Stimulated activated CD4-positive, alpha-beta T cell treated with anti-CD3 and anti-CD28 coated beads, Interleukin-15, amount 100 ng/mL, for 48 hours (primary cell): ENCODE measurements at places on chromosomes 7 and 10.

DNA sequence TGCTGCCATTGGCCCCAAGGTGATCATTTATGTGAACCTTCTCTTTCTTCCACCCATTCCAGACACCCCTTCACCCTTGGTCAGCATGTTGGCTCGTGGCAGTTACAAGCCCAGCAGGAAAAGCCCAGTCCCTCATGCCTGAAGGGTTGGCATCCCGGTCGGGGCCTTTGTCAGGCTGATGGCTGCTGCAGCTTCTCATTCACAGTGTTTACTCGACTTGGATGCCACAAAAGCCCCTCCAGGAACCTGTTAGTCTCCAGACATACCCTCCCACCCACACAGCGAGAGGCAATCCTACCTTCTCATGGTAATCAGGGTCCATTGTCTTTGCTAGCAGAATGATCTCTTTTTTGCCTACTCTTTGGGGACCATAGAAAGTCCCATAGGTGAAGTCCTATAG is 200.8 kb upstream of the PFKP start:
- DNase-seq, result no peak

DNA sequence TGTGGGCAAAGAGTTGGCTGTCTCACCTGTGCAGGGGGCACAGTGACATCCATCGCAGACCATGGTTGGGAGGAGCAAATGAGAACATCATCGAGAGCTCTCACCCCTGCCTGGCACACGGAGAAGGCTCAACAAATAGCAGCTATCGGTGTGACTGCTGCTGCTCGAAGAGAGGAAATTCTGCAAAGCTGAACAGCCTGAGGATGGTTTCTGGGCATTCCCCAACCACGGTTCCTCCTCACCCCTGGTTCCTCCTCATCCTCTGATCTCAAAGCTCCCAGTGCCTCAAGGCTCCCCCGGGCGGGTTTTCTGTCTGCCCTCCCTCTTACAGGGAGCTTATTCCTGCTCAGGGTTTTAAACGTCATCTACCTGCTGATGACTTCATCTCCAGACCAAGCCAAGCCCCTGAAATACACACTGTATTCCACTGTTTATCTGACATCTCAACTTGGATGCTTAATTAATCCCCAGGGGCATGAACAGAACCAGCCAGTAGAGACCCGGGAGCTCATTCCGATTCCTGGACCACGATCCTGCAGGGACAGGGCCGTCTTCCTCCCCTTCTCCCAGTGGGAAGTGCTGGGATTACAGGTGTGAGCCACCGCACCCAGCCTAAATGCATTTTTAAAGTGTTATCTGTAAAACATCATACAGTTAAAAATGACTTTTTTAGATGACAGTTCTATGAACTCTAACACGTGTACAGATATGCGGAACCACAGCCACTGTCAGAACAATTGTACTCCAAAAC is 19.5 kb upstream of the NOM1 start:
- no peak for DNase-seq

DNA sequence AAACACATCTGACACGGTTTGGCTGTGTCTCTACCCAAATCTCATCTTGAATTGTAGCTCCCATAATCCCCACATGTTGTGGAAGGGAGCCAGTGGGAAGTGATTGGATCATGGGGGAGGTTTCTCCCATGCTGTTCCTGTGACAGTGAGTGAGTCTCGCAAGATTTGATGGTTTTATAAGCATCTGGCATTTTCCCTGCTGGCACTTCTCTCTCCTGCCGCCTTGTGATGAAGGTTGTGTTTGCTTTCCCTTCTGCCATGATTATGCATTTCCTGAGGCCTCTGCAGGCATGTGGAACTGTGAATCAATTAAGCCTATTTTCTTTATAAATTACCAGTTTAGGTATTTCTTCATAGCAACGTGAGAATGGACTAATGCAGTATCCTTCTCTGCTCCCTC is 5.9 kb upstream of the HTR5A start:
- DNase-seq, result no peak

GRCh38 chr10:70777063-70777875 is 7.9 kb downstream of the TBATA start:
- DNase-seq, result no peak

GRCh38 chr7:159030490-159031134 is 114.1 kb downstream of the VIPR2 start:
- DNase-seq, result no peak

- DNase-seq, result no peak
Observed at GRCh38 chr10:97828721-97829120, 20.9 kb upstream of the GOLGA7B start.
